ENCODE measurements at places on chromosomes 6 and 20.

DNA sequence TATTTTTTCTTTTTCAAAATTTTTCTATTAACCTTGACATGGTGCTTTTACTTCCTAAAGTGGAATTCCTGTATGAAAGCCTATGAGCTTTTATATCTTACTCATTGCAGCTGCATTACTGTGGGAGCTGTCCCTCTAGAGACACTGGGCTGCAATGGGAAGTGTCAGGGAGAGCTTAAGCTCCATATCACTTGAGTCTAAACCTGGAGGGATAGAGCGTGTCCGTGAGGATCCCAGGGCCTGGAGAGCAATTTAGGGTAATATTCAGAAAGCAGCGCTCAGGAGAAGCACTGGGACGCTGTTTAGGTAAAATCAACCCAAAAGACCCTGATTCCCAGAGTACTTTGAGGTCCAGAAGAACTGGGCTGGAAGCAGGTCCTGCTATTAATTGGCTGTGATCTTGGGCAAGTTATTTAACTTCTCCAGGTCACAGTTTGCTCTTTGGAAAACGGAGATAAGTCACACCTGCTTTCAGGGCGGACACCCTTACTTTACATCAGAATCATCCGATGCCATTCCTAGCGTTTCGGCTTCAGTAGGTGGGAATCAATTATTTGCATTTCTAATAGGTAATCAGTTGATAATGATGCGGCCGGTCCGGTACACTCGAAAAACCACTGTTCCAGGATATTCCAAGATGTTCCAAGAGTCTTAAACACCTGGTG, 628 bp upstream of the ERGIC3 start:
- no peak for DNase-seq

DNA sequence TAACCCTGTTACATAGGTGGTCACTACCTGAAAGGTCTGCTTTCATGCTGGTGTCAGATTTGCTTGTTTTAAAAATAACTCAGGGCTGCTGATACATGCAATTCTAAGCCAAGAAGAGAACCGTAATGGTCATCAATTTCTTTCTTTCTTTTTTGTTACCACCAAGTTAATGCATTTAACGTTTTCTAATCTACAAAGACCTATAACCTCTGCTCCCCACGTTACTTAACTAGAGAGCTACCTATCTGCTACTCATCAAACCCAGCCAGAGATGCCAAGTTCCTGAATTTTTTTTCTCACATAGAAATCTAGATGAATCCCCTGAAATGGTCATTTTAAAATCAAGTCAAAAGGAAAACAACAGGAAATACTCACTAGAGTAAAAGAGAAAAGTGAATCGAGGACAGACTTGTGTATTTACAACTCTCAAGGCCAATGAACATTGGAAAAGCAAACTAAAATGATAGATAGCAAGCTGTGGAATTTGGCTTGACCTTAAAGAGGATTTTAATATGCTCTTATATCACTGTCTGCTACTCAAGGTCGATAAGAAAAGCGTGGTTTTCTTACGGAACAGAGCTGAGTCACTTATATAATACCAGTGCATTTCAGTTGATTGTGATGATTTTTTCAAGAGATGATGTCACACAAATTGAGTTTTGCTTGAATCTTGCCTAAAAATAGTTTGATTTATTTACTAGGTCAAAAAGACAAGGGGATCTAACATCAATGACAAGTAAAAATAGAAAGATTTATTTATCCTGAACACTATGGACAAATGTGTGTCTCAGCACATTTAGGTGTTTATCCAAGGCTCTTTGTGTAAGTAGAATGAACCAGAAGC, 67.9 kb downstream of the SGK1 start:
- DNase-seq: no peak

GRCh38 chr20:47379433-47380150, 23.1 kb upstream of the ZMYND8 start:
- DNase-seq: no peak

DNA sequence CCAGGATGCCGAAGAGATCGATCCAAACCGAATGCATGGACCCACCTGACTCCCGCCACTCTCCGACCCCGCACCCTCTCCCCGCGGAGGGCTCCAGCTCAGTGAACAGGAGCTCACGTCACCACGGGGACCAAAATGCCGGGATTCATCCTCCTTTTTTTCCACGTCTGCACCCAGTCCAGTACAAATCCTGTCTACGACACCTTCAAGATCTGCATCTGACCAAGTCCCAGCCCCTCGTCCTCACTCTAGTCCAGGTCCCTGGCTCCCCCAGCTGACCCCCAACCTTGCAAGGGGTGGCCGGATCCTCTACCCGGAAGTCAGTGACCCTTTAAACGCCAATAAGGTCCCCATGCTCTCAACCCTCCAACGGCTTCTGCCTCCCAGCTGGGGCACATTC, 92.8 kb upstream of the QKI start:
- no peak for DNase-seq

GRCh38 chr6:142802124-142802523, 142.9 kb downstream of the HIVEP2 start:
- DNase-seq: no peak

- DNase-seq: no peak
Measured at GRCh38 chr20:25484911-25485511, 77.5 kb downstream of the GINS1 start.

- DNase-seq: no peak
Measured at GRCh38 chr6:45424451-45424861, 46.7 kb upstream of the SUPT3H start.

DNA sequence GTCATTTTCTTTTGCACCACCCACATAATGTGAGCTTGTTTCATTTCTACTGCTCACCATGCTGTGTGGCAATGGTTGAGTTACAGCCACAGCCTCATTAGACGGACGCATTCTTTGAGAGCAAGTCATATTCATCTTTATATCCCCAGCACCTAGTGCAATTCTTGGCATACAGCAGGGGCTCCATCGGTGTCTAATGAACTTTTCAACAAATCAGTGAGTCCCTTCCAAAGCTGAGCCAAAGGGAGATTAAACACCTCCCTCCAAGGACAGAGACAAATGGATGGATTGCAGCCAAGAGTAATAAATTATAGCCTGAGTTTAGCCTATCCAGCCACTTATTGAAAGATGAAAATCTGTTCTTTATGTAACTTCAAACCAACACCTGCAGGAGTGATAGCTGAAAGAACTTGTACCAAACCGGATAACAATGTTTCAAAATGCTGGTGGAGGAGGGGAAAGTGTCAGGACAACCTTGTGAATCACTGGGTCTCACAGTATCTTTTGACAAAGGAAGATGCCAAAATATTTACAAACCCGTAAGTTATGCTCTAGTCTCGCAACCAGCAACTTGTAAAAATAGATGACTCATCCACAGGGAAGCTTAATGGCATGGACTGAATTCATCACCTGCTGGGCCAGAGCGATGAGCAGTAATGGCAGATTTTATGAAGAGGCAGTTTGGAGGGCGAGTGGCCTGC, 139.0 kb downstream of the PXDC1 start:
- no peak for DNase-seq

DNA sequence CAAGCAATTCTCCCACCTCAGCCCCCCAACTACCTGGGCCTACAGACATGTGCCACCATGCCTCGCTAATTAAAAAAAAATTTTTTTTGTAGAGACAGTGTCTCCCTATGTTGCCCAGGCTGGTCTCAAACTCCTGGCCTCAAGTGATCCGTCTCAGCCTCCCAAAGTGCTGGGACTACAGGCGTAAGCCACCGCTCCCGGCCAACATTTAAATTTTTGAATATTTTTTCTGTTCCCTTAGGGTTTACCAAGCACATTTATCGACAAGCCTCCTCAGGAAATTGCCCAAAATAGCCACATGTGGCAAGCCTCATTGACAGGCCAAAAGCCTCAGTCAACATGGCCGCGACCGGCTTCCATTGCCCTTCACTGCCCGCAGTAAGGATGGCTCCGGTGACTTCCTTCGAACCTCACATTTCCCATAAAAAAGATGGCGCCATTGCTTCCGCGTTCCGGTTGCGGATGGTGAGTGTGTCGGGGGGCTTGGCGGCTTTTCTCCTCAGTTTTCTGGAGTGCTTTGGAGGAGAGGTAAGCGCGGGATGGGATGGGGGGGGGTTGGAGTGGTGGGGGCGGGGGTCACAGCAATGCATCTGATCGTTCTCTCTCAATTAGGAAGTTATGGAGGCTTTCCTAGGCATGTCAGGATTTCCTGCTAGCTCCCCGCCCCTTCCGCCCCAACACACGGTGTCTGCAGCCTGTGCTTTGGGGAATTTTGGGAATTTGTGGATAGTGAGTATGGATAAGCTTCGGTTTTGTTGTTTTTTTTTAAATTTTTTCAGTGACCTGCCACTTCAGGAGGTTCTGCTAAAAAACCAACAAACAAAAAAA, at the start of gene SHLD1:
SHLD1 (plus strand) TSS at position 450 of the 828 bp plus-strand sequence. CDS start 22,465 bp downstream, outside the sequence.
- peak; percentile 69 for DNase-seq
